Activated naive CD8-positive, alpha-beta T cell treated with anti-CD3 and anti-CD28 coated beads for 36 hours (primary cell): ENCODE measurements at places on chromosomes 5 and 9. TPM values are rescaled to one million over a fixed set of nuclear protein-coding genes. Genes with fewer than 3 reads are reported as not detected.

DAB2 gene
- 0.28 TPM for total RNA-seq

CBY3 gene
- total RNA-seq, result 1.1 TPM

S1PR3 gene
- total RNA-seq, result 0.38 TPM

EQTN gene
- not detected for total RNA-seq

SPINK6 gene
- not detected for total RNA-seq

PAPPA gene
- not detected for total RNA-seq

KIAA0825 gene
- 1.0 TPM for total RNA-seq

DNA sequence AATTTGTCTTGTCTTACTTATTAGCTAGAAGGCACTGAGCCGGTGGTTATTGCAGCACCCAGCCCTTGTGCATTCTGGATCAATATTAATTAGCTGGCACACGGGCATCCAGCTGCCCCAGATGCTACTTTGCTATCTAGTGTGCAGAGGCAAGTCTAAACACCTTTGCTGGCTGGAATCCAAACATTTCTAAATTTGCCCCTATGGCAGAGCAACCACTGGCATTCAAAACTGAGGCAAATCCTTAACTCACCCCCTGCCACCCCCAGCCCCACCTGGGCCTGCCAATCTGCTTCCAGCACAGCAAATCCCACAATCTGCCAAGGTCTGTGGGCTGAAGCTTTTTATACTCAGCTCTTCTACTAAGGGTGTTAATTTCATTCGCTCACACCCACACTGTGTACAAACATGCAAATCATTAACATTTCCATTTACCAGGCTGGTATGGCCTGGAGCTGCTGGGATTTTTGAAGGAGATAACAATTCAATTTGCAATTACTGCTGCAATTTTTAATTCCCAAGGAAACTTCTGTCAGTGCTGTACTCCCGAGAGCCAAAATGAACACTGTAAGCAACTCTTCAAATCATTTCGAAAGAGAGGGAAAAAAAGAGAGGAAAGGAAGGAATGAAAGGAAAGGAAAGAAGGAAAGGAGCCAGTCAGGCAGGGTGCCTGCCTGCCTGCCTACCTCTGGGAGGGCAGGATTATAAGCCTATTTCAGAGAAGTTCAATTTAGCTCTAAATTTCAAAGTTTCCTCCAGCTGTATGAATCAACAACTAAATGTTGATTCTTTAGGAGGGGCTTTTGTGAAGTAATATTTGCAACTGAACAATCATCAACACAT is 35.5 kb downstream of the RAPGEF1 start:
- no peak for DNase-seq

DNA sequence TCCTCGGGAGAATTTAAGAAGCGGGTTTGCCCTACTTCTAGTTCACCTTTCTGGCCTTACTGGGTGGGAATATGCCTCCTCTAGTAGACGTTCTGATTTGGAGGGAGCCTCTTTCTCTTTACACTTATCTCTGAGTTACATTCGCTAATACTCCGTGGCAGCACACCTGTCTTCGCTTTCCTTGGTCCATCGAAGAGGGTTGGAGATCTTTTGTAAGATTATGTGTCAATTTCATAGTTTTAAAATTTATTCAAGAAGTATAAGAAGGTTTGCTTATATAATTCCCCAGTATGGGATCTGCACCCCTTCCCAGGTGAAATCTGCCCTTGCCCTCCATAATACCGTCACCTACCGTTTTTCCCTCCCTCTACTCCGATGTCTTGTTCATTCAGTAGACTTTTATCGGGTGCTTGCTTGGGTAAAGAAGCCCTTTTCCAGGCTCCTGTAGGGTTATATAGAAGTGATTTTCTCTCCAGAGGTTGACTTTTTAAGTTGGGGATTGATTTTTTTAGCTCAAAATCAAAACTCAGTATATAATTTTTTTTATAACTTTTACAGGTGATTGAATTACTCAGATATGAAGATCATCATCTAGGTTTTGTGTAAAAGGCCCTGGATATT is 1.1 kb downstream of the GPBP1 start:
- no peak for DNase-seq

GRCh38 chr9:117278471-117279035 is 136.3 kb downstream of the ASTN2 start:
- DNase-seq, result no peak

- no peak for DNase-seq
Observed at GRCh38 chr5:150402901-150403342, 9.8 kb downstream of the CD74 start.

- no peak for DNase-seq
Observed at GRCh38 chr5:174446446-174446845, 277.9 kb upstream of the MSX2 start.

- DNase-seq, result no peak
Observed at GRCh38 chr9:79701651-79702050, 129.9 kb downstream of the TLE4 start.

DNA sequence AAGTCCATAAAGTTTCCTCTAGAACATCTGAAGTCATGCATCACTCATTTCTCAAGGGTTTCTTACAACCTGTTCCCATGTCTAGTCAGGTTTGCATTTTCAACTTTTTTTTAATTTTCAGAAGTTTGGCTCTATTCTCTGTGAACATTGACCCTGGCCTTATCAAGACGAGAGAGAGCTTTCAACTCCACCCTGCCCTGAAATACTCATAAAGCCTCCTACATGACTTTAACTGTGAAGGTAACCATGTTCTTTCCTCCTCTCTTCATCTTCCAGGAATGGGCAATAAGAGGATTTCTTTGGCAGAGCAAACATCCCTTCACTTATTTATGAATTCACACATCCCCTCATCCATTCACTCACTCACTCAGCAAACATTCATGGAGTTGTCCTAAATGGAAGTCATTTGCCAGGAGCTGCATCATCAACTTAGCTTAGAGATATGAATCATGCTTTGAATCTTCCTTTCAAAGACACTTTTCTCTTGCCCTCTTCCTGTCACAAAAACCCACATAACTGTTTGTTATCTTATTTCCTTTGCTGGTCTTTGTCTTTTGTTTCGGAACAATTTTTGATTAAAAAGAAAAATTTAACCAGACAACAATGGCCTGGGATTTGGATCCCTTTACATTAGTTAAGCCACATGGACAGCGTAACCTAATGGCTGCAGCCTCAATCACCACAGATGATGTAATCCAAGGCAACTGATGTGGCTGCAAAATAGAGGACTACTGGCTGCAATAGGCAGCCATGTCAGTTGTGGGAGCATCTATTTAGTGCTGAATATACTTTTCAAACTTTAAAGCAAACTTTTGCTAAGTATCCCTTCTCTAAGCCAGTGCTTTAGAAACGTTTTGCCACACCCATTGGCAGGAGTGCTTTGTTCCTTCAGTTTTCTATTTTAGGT is 43.0 kb upstream of the GNAQ start:
- DNase-seq, result peak; percentile 12

- DNase-seq, result no peak
Observed at GRCh38 chr9:113921396-113921925, 45.4 kb downstream of the ZNF618 start.

- DNase-seq, result no peak
Observed at GRCh38 chr5:72673623-72674022, 142.8 kb upstream of the TNPO1 start.
